ENCODE measurements at places on chromosomes 5 and 9. TPM values are rescaled to one million over a fixed set of nuclear protein-coding genes. Genes with fewer than 3 reads are reported as not detected.

DNA sequence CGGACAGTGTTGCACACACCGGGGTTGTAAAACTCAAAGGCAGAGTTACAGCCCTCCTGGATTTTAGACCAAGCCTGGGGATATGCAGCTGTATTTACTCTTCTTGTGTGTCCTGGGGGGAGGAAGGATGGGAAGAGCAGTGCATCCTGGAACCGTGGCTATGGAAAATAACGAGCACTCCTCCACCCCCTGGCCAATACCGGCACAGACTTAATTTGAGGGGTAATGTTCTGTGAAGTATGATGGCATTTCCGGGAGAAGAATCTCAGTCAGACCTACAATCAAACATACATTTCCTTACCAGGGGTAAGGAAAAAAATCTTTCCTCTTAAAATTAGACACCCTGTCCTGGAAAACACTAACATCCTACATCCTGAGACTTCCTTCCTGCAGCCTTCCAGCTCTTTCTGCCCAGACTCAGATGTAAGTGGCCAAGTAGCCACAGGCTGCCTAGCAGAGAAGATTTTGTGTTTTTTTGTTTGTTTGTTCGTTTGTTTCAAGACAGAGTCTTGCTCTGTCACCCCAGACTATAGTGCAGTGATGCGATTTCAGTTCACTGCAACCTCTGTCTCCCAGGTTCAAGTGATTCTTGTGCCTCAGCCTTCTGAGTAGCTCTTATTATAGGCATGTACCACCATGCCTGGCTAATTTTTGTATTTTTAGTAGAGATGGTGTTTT lies 11.0 kb upstream of the ERMP1 start:
- DNase-seq, result no peak
- peaks cover 49% of the 10 kb centered on the region for H3K4me1 ChIP-seq
- H3K27me3 ChIP-seq, result no peaks in the 10 kb centered on the region
- no peak overlapping the region for H3K4me3 ChIP-seq
- no peaks in the 10 kb centered on the region for H3K36me3 ChIP-seq
- no peak overlapping the region for H3K27ac ChIP-seq

The MAP1B gene
- total RNA-seq, result 21.5 TPM

DNA sequence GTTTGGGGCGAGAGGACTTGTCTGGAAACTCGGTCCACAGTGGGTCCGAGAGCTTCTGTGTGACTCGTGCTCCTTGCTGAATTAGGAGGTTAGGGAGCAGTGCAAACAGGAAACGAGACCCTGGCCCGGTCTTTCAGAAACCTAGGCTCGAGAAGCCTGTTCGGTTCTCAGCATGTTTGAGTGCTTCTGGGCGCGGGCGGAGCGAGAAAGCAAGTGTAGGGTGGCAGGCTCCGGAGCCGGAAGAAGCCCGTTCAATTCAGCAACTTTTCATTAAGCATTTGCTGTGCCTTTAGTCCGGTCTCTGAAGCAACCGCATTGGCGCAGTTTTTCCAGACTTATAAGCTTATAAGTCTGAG lies 547 bp downstream of the CLTA start:
- peak overlapping the region; percentile 92 for H3K27ac ChIP-seq
- H3K4me3 ChIP-seq, result peak overlapping the region; percentile 83
- no peak for DNase-seq
- H3K27me3 ChIP-seq, result no peaks in the 10 kb centered on the region
- H3K36me3 ChIP-seq, result peaks cover 30% of the 10 kb centered on the region

DNA sequence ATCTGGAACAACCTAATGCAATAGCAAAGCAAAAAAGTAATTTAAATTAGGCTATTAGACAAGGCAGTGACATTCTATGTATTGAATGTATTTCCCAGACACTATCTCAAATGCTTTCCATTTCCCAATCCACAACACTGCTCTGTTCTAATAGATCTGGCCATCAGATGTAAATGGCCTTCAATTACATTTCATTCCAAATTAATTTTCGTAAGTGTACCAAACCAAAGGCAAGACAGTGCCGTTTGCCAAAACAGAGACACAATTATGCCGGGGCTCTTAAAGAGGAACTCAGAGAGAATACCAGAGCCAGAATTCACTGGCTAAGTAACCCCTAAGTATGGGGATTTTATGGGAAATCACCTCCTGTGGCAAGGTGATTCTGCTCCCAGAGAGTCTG lies 63.1 kb downstream of the GNAQ start:
- no peak for DNase-seq
- no peak overlapping the region for H3K4me3 ChIP-seq
- H3K27ac ChIP-seq, result no peak overlapping the region
- no peaks in the 10 kb centered on the region for H3K36me3 ChIP-seq

The CARD9 gene
- total RNA-seq, result 1.6 TPM

GRCh38 chr9:70100362-70100761 lies 56.7 kb downstream of the MAMDC2 start:
- no peak overlapping the region for H3K27ac ChIP-seq
- H3K36me3 ChIP-seq, result no peaks in the 10 kb centered on the region
- DNase-seq, result no peak
- H3K4me1 ChIP-seq, result no peaks in the 10 kb centered on the region
- H3K27me3 ChIP-seq, result no peaks in the 10 kb centered on the region
- H3K4me3 ChIP-seq, result no peak overlapping the region
